ENCODE measurements at places on chromosomes 6 and 20.

GRCh38 chr6:167811442-167812087, 15.1 kb upstream of the AFDN start:
- DNase-seq, result no peak

DNA sequence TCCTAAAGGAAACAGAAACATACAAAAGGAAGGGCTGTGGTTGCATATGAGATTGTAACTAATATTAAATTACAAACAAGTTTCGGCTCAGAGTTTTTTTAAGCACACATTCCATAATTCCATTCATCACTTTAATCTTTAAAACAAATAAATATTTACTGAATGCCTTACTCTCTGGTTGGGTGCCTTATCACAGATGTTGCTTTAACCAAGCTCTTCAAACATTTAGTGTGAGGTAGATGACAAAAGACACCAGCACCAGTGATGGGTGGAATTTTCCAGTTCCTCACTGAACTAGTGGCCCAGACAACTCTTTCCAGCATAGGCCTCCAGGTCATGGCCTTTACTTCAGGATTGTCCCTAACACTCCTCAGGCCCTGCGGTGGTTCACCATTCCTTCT, 58.7 kb downstream of the ARHGAP18 start:
- DNase-seq, result no peak

- no peak for DNase-seq
Observed at GRCh38 chr6:38236631-38237030, 403.1 kb downstream of the BTBD9 start.

DNA sequence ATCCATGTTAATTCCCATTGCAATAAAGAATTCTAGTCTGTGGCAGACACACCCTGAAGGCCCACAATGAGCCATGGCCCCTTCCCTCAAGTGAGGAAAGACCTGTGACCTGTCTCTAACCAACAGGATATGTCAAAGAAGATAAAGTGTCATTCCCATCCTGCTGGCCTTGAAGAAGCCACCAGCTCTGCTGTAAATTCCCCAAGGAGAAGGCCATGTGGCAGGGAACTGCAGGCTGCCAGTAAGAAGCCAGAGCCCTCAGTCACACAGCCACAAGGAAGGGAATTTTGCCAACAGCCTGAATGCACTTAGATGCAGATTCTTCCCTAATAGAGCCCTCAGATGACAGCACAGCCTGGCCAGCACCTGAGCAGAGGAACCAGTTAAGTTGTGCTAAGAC, 24.8 kb downstream of the VIP start:
- DNase-seq, result no peak

DNA sequence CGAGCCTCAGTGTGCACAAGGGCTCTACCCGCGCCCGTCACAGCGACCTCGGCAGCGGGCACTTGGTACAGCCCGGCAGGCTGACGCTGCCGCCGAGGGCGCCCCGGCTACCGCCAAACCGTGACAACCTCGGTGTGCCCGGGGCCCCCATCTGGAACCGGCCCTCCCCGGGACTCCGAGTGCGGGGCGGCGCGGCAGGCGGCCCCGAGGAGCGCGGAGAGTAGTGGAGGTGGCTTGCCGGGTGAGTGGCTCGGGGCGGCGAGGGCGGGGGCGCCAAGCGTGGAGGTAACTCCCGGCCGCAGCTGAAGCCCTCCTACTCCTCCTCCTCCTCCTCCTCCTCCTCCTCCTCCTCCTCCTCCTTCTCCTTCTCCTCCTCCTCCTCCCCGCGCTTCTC, at the start of gene ISM1:
Gene ISM1 (plus strand): TSS at position 371 of the 394 bp plus-strand sequence. CDS start 503 bp downstream, outside the sequence.
- DNase-seq, result no peak

- no peak for DNase-seq
Observed at GRCh38 chr6:167849846-167850459, 23.2 kb downstream of the AFDN start.

GRCh38 chr20:2752567-2753460, 47.6 kb downstream of the CPXM1 start:
- no peak for DNase-seq

- no peak for DNase-seq
Observed at GRCh38 chr6:69935079-69935478, 68.7 kb downstream of the COL19A1 start.

DNA sequence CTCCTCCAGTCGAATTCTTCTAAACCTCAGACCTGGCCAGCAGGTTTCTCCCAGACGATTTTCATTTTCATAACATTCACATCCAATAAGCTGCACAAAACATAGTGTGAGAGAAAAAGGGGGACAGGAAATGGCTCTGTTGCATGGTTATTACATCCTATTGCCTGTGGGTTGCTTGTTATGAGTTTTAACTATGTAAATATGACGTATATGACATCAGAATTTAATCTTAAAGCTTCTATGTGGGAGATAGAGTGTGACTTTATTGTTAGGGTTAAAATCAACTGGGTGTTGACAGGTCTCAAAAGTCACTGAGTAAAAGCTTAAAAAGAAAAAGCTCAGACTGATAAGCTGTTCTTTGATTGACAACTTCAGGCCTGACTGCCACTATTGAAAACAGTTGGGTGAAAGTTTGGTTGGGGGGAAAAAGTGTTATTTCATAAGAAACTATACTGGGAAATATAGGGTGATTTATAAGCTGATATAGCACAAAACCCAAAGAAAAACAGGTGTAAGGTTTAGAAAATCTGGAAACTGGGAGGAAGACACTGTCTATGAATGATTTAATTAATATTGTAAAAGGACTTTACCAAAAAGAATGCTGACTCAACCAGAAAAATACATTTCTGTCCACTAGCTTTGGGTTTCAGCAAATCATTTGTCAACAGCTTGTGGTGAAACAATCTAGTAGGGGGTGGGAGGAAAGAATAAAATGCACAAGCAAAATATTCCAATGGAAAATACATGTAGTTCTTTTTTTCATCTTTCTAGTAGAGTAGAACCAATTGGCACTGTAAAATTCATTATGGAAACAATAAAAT, 134.1 kb upstream of the CEP162 start:
- DNase-seq, result no peak

DNA sequence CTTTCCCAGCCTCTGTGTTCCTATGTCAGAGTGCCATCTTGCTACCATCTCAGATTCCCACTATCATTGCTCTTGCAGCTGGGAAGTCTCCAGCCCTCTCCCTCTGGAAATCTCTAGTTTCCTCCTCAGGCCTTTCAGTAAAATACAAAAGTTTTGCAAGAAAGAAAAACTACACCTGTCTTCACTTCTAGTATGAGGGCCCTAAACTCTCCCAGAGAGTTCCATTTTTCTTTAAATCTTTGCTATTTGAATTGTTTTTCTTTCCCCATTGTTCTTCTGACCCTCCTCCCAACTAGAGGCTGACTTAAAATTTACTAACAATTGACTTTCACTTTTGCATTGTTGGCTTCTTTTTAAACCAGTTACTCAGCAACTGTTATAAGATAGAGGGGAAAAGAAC, 62.8 kb downstream of the LY86 start:
- DNase-seq, result no peak

DNA sequence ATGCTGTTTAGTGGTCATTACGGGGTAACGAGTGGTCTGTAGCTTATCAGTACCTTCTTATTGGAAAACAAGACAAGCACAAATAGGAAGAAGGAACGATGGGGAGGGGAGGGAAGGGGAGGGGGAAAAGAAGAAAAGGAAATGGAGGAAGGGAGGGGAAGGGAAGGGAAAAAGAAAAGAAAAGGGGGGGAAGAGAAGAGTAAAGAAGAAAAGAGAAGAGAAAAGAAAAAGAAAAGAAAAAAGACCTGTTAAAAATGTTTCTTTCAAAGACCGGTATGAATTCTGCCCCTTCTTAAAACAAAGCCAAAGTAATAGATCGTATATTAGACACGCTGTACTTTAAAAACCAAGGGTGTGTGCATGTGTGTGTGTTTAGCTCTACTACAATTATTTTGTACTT, 2.4 kb upstream of the TENT5A start:
- DNase-seq, result no peak

- DNase-seq, result no peak
Observed at GRCh38 chr20:62197311-62197710, 14.5 kb downstream of the MTG2 start.

GRCh38 chr20:2616634-2617033, 35.8 kb upstream of the NOP56 start:
- no peak for DNase-seq

- no peak for DNase-seq
Observed at GRCh38 chr20:57230247-57230646, 36.2 kb downstream of the BMP7 start.

DNA sequence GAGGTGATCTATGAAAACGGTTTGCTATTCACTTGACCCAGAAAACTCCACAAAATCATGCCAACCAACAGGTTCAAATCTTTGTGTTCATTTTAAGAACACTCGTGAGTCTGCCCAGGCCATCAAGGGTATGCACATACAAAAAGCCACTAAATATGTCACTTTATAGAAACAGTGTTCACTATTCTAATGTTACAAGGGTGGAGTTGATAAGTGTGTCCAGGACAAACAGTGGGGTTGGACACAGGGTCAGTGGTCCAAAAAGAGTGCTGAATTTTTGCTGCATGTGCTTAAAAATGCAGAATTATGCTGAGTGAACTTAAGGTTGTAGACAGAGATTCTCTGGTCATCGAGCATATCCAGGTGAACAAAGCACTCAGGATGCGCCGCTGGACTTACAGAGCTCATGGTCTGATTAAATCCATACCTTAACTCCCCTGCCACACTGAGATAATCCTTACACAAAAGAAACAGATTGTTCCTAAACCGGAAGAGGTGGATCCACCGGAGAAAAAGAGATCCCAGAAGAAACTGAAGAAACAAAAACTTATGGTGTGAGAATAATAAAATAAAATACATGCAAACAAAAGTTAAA, 23.5 kb downstream of the KIAA0408 start:
- no peak for DNase-seq

GRCh38 chr6:42278131-42278853, 60.6 kb upstream of the MRPS10 start:
- no peak for DNase-seq

- no peak for DNase-seq
Observed at GRCh38 chr6:94673251-94673650, 904.1 kb upstream of the MANEA start.

DNA sequence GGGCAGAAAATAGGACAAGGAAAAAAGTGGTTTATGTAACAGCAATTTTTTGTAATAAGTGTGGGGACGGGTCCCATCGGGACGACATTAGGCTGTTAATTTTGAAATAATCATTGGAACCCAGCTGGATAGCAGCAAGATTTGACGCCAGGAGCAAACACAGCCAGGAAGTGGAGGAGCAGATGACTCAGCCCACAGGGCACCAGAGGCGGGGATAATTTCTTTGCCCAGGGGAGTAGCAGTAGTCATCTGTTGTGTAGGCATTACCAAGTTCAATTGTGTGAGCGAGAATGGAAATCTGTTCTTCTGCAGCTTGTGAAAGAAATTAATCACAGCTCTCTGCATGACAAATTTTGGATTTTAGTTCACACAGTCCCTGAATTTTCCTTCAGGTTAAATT, 22.6 kb upstream of the RIN2 start:
- no peak for DNase-seq

DNA sequence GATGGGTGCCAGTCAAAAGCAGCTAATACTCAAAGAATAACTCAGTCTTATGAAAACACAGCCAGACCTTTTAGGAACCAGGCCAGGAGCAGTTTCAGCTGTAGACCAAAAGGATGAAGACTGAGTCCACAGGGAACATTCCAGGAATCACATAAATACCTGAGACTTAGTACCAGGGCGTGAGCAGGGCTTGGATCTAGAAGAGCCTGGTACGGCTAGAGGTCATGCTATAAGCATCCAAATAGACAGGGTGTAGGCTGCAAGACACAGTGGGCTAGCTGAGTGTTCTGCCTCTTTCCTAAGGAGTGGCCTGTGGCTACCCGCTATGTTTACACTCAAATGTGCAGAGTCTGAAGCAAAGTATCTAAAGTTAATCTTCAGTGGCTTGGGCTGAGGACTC, 29.5 kb upstream of the LRRC1 start:
- no peak for DNase-seq

DNA sequence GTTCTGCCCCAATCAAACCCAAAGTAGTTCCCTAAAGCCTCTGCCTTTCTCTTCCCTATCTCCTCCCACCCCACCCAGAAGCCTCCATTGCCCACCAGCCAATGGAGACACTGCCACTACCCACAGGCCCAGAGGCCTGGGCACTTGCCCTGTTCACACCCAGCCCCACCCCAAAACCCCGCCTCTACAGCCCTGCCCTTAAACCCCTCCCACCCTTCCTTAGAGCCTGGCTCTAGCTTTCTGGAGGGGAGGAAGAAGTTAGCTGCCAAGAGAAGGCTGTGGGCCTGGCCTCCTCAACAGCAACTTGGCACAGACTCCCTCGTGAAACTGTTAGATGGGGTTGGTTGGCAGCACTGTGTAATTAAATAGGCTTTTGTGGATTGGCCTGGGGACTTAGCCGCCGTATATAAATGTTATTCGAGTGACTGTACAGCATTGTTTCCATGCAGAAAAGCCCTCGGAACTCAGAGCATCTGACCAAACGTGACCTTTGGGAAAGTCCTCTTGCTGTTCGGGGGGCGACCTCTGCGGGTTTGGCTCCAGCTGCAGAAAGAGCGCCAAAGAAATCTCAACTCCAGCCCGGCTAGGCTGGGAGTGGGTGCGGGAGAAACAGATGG, 31.4 kb downstream of the COL11A2 start:
- DNase-seq, result no peak

- DNase-seq, result no peak
Observed at GRCh38 chr20:8964959-8965562, 103.8 kb upstream of the PLCB4 start.

- no peak for DNase-seq
Observed at GRCh38 chr6:156949376-156949775, 172.2 kb downstream of the ARID1B start.

GRCh38 chr6:143515061-143515760, 3.7 kb upstream of the FUCA2 start:
- no peak for DNase-seq

Measured in chondrocyte (in vitro differentiated cells).